ENCODE measurements at places on chromosomes 4 and X. TPM values are rescaled to one million over a fixed set of nuclear protein-coding genes. Genes with fewer than 3 reads are reported as not detected.

The MAB21L2 gene
- total RNA-seq = 0.80 TPM

The CSAG3 gene
- 0.52 TPM for total RNA-seq

The FRAS1 gene
- total RNA-seq = 1.6 TPM

The TRIM75 gene
- not detected for total RNA-seq

Data from thymus (tissue), 14 donors.